ENCODE measurements at places on chromosomes 6 and 20.

DNA sequence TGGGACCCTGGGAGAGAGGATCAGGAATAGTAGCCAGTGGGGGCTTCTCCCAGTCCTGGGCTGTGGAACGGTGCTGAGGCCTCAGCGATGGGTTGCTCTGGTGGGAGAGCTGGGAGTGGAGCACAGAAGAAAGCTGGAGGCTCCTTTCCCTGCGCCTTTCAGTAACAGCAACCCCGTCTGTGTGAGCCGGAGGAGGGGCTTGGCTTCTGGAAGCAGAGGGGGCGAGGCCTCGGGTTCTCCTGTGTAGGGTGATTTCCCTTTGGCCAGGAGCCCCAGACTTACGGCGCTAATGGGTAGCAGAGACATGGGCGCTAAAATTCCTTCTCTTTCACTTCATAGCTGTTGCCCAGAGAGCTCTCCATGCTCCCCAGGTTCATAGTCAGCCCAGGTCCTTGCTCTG lies 55.0 kb downstream of the DAAM2 start:
- no peak for DNase-seq

- DNase-seq, result no peak
Observed at GRCh38 chr20:52649727-52650126, 322.4 kb upstream of the TSHZ2 start.

DNA sequence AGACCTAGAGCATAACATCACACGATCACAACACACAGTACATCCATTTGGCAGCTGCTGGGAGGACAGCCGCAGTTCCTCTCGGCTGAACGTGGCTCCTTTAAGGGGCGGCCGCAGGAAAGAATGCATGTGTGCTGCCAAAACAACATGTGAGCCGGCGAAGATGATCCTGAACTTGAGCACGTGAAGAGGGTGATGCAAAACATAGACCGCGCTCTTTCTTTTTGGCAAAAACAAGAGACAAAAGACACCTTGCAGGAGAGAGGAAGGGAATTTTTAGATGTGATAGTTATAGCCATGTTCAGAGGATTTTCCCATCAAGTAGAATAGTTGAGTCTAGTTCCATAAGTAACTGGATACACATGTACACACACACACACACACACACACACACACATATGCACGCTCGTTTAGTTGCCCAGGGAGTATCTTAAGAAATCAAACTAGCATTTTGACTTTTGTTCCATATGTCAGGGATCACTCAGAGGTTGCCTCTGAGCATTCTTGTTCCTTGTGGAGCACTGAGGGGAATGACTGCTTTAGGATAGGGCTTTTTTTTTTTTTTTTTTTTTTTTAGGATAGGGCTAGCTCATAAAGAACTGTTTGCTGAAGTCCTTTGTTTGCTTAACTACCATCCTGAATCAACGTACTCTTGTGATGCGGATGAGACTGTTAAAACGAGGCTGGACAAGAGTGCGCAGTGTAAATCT lies 21.7 kb upstream of the RANBP9 start:
- peak; percentile 6 for DNase-seq

DNA sequence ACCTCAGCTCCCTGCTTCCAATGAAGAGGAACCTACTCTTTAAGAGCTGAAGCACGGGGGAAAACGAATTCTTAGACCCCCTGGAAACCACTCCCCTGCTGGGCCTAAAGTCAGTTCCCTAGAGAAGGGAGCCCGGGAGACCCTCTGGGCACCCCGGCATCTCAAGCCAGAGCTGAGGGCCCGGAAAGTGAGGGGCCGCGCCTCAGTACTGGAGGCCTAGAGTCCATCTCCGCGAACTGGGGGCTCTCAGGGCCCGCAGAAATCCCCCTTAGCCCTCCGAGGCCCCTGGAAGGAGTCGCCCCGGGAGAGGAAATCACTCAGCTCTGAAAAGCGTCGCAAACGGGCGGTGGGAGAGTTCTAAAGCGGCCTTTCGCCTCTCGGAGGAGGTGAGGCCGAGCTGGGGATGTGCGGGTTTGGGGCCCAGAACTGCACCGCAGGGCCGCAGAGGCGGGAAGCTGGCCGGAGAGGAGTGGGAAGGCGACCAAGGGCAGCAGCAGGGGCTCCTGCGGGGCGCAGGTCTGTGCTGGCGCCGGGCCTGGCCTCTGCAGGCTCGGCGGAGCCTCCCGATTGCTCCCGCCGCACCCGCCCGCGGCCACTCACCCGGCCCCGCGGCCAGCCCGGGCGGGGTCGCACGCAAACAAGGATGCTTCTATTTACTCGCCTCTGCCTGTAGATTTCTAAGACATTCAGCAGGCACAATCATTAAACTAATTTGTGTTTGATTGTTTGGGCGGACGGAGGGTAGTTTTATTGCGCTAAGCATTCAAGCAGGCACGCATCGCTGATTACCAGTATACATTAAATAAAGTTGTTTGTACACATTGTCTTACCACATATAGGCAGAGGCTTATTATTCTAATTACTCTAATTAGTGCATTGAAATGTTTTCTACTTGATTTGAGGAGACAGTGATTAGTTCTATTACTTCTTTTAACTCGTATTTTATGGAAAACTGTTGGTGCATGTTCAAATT lies 9.2 kb downstream of the POU3F2 start:
- DNase-seq, result no peak

GRCh38 chr20:51027035-51027795 lies 4.3 kb upstream of the KCNG1 start:
- DNase-seq, result no peak

GRCh38 chr6:126890055-126890454 lies 228.4 kb upstream of the RSPO3 start:
- DNase-seq, result no peak

DNA sequence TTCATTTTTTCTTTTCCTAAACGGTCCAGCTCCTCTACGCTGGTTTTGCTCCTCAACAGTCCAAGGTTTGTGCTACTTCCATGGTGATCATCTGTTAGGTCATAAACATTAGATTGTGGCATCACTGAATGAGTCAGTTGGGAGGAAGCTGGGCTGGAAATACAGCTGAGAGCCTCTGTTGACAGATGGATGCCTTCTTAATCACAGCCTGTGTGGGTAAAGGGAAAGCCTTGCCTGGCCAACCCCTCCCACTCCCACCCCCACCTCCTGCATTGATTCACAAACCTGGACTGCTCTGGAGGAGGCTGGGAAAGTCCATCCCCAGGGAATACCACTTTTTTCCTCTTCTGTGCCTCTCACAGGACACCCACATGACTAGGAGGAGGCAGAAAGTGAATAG lies 180.6 kb upstream of the CCN2 start:
- DNase-seq, result peak; percentile 63

GRCh38 chr6:168634541-168635328 lies 193.8 kb downstream of the SMOC2 start:
- no peak for DNase-seq

DNA sequence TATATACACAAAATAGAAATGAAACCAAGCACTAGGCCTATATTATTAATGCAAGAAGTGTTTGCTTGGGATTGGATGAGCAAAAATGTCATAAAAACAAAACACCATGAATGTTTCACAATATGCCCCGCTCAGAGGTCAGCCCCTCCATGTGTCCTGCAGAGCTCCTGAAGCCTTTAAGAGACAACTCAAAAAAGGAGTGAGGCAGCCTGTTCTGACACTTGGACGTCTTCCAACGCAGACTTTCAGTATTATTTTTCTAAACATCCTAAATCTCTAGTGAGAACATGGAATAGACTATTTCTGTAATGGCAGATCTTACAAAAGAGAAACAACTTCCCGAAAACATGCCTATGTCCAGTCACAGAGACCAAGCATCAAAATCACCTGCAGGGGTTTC lies 322.6 kb downstream of the PRKN start:
- DNase-seq, result no peak

GRCh38 chr6:73043446-73043845 lies 181.8 kb downstream of the KHDC1L start:
- no peak for DNase-seq

GRCh38 chr20:63759377-63759901 lies 19.9 kb downstream of the SLC2A4RG start:
- no peak for DNase-seq

DNA sequence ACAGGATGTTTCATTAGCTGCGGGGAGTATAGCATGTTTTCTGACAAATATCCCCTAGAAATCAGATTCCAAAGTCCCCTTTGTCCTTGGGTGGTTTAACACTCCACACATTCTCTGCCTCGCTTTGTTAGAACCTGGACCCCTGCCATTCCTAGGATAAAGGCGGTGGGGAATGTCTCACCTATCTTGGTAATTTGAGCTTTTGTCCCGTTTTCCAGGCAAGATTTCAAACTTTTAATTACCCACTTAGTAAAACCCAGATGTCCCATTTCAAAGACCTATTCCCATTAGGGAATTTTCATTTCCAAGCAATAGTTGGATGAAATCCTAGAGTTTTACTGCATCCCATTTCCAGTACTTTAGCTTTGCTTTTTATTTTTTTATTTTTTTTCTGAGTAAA lies 501.0 kb upstream of the MAP3K7 start:
- no peak for DNase-seq

GRCh38 chr6:105382496-105382895 lies 20.4 kb downstream of the PREP start:
- DNase-seq, result no peak

GRCh38 chr6:69019832-69020231 lies 384.8 kb downstream of the ADGRB3 start:
- DNase-seq, result no peak
